Fibroblast of skin of abdomen (primary cell): ENCODE measurements at places on chromosomes 5 and 9.

GRCh38 chr9:82024908-82025307, 36.3 kb downstream of the SPATA31D1 start:
- DNase-seq, result no peak

GRCh38 chr5:72171667-72172066, 64.4 kb downstream of the MAP1B start:
- no peak for DNase-seq

GRCh38 chr5:3957658-3958057, 362.0 kb downstream of the IRX1 start:
- no peak for DNase-seq

- no peak for DNase-seq
Measured at GRCh38 chr9:77807846-77808750, 160.0 kb upstream of the GNA14 start.

- no peak for DNase-seq
Measured at GRCh38 chr9:6956879-6957278, 199.1 kb downstream of the KDM4C start.

DNA sequence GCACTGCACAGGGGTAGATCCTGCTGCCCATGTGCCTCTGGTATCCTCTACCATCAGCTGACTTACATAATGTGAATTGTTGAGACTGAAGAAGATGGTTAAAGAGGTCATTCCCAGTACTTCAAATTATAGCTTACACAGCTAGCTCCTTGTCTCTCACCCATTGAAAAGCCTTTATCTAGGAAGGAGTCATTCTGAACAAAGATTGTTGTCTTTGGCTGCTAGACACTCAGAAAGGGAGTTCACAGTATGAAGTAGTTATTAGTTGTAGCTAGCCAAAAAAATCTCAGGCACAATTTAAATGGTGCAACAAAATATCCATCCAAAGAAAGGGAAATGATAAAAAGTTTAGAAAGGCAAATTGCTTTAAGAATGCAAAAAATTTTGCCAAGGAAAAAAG, 102.0 kb upstream of the NREP start:
- DNase-seq, result peak; percentile 16

- no peak for DNase-seq
Measured at GRCh38 chr5:134626369-134627014, 6.1 kb downstream of the SAR1B start.

- DNase-seq, result no peak
Measured at GRCh38 chr9:5857928-5858327, 25.0 kb upstream of the ERMP1 start.

DNA sequence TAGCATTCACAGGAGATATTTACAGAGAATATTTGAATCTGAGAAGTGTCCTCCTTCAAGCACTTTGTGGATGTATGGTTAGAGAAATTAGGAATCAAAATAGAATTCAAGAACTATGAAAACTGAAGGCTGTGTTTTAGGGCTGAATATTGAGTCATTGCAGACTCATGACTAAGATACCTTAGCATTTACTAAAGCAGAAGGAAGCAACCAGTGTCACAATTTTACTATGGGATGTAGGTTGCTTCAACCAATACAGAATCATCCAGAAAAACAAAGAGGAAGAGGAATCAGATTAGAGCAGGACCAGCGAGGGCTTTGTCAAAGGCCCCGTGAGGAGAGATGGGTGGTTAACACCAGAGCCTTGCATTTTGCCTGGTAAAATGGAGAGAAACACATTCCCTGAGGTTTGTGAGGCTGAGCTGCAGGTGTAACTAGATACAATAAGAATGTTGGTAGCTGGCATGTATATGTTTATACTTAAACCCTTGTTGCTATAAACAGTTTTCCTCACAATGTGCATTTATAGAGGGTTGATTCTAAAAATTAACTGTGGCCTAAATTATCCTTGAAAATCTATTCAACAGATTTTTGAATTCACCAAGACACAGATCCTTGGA, 518.1 kb downstream of the AGTPBP1 start:
- peak; percentile 53 for DNase-seq

GRCh38 chr5:32329395-32329834, 16.7 kb upstream of the MTMR12 start:
- DNase-seq, result peak; percentile 52

DNA sequence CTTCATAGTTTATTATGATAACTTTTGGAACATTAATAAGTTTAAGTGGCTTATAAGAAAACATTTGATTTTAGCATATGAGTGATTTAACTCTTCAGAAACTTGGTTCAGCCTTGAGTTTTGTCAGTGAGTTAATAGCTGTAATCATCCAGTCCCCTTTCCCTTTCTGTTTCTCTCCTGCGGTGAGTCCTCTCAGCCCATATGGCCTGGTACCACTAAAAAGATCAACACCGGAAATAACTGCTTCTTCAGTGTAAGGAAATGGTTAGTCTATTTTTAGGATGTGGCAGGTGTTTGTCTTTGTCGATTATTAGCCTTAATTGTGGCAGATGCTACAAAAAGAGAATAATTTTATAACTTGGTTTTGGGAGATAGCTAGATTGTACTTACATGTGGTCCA, 120.2 kb upstream of the GRHPR start:
- peak; percentile 14 for DNase-seq

DNA sequence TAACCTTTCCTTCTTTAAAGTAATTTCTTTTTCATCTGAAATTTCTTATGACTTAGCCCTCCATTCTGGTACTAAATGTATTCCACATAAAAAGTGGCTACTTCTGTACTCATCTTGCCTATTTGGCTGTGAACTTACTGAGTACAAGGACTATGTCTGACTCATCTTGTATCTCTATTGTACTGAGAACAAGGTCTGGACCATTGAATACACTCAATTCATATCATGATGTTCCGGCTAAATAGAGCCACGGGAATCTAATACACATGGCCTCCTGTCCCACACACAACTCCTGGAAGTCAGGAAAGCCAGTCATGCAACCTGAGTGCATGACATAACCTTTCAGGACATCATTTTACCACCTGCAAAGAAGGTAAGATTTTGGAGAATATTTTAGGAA, 203.9 kb downstream of the PLK2 start:
- no peak for DNase-seq

GRCh38 chr9:113658545-113658895, 195.0 kb downstream of the RGS3 start:
- no peak for DNase-seq

- DNase-seq, result peak; percentile 91
Measured at GRCh38 chr9:87035879-87036278, 88.6 kb upstream of the GAS1 start.

DNA sequence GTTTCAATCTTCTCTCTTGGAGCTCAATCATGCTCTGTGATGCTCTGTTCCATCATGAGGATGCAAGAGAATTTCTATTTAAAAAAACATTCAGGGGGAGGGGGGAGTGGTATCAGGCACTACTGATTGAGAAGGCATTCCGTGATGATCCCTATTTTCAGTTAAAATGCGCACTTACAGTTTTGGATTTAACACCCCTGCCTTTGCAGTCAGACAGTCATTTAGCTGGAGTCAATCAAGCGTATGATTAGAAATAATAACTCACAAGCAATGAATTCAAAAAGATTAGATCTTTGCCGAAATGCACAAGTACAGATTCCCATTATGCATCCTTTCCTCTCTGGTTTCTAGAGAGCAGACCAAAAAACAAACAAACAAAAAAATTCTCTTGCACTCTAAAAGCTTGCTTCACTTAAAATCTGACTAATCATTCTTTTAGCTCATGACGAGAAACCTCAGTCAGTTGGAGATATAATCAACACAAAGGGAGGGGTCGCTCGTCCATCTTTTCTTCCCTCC, 55.4 kb downstream of the EFNA5 start:
- no peak for DNase-seq

- no peak for DNase-seq
Measured at GRCh38 chr5:65474130-65474711, 7.5 kb downstream of the ADAMTS6 start.

- peak; percentile 97 for DNase-seq
Measured at GRCh38 chr9:130780865-130781504, 54.1 kb upstream of the ABL1 start.

DNA sequence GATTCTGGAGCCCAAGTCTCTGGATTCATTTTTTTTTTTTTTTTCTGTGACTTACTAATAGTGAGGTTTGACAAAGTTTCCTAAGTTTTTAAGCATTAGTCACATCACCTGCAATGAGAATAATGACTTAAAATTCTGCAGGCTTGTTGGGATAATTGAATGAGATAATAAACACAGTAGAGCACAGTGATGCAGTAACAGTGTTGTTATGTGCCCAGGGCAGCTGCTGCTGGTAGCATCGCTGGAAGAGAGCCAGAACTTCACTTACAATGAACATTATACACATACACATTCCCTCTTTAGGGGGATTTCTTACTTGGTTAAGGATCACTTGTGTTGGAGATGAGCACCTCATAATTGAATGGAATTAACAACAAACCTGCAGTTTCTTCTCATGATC, 78.9 kb downstream of the ALDH7A1 start:
- peak; percentile 10 for DNase-seq

GRCh38 chr9:105007143-105007542, 79.2 kb upstream of the ABCA1 start:
- peak; percentile 93 for DNase-seq

- no peak for DNase-seq
Measured at GRCh38 chr5:58800861-58801540, 218.1 kb downstream of the RAB3C start.

DNA sequence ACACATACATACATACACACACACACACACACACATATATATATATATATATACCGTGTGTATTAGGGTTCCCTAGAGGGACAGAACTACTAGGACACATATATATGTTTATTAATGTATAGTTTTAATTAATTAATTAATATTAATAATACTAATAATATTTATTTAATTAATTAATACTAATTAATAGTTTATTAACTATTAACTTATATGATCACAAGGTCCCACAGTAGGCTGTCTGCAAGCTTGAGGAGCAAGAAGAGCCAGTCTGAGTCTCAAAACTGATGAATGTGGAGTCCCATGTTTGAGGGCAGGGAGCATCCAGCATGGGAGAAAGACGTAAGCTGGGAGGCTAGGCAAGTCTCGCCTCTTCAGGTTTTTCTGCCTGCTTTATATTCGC, 398.0 kb upstream of the KIF2A start:
- no peak for DNase-seq

DNA sequence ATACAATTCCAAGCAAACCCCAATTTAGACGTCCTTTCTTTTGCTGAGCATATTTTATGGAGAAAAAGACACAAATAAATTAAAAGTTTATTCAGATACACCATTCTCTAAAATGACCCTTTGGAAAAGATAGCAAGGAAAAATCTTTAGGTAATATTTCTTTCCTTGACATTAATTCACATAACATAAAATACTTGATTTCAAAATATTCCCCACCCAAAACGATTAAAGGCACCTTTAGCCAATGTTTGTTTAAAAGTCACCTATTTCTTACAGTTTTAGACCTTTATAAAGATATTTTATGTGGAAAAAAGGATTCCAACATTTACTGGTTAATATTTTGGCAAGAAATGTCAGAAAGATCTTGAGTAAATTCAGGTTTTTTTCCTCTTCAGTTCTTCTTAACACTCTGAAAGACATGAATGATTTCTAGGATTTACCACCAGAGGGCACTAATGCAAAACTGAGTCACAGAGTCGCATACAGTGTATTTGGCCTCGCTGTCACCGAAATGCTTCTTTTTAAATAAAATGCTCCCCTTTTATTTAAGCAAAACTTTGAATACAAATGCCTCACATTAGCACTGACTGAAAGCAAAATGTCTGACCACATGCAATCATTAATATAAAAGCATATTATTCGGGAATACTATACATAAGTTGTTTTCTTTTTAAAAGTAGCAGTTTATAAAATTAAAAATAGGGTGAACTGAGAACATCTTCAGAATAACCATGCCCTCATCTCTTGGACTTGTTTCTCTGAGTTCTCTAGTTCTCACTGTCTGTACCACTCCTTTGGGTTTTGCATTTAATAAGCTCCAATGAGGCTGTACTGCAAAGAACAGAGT, 122.5 kb downstream of the SLC1A3 start:
- peak; percentile 65 for DNase-seq

DNA sequence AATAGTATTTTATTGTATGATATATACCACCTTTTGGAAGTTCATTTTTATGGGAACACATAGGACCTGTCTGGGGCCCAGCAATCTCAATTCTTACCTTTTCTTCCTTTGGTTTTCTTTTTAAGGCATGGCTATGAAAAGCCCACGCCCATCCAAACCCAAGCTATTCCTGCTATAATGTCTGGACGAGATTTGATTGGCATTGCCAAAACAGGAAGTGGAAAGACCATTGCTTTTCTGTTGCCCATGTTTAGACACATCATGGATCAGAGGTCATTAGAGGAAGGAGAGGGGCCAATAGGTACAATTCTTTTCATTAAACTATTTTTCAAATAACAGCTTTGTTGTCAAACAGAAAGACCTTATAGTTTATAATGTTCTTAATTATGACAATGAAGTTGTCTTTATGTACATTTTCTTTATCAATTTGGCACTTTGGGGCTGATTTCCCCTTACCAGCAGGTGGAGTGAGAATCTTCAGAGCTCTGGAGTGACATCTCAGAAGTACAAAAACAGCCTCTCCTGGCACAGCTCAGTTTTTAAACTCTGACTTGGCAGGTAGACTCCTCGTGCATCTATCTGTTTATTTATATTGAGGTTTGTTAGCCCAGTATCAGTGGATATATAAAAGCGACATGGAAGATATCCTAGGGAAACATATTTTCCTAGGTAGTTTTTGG, 25.8 kb downstream of the DDX46 start:
- no peak for DNase-seq

DNA sequence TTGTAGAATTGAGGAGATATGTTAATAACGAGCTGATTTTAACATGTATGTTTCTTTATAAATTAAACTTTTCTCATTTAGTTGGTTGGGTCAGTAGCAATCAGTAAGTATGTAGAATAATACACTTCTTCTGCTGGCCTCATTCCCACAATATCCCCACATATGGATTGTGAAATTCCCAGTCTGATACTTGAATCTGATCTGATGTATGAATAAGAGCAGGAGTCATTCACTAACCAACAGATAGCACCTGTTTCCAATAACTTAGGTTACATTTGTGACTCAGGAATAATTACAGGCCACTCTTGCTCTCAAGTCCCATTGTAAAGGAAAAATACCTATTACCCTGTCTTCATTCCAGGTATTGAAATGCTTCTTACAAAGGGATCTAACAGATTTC, 23.9 kb downstream of the SLC36A1 start:
- DNase-seq, result peak; percentile 43

GRCh38 chr5:90941002-90941720, 382.6 kb downstream of the ADGRV1 start:
- DNase-seq, result no peak

DNA sequence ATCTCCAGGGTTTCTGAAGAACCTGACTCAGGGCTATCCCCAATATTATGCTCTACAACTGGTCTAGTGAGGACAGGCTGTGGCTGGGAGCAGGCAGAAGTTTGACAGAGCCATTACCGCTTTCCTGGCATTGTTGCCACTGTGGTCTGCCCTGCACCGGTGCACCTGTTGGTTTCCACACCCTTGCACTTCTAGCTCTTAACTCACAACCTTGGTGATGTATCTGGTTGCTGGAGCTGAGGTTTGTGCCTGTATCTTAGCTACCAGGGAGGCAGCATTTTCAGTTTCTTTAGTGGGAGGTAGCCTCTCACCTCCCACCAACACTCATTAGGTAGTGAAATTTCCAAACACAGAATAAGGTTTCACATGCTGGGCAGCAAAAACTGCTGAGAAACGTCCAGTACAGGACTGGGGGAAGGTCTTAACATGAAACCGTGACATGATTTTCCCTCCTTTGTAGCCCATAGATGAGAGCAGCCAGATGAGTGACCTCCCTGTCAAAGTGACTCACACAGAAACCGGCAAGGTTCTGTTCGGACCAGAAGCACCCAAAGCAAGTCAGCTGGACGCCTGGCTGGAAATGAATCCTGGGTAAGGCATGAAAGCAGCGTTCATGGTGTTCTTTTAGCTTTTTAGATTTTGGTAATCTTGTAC, 57.7 kb downstream of the SMARCA2 start:
- no peak for DNase-seq
